ENCODE measurements at places on chromosomes 4 and X. TPM values are rescaled to one million over a fixed set of nuclear protein-coding genes. Genes with fewer than 3 reads are reported as not detected.

C1QTNF7 gene
- not detected for total RNA-seq

DNA sequence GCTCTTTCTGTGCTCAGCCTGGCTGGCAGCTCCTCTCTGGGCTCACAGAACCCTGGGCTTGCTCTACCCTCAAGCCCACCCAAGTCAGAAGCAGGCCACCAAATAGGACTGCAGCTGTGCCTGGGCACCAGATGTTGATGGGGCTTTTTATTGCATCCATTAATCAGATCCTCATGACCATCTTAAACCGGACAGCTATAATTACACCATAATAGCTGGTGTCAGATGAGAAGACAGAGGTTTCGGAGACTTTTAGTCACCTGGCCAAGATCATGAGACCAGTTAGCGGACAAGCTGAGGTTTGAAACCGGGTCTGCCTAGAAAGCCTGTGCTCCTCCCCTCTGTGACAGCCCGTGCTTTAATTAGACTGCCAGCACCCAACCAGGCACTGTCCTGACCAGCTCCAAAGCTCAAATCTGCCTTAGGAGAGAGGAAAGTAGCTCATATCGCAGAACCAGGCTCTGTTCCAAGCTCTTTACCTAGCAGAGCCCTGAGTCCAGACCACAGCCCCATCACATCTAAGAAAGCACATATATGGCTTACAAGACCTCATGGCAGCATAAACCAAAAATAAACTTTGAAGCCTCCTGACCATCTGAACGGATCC lies 88.9 kb downstream of the JAKMIP1 start:
- no peak overlapping the region for H3K27ac ChIP-seq
- H3K27me3 ChIP-seq, result no peaks in the 10 kb centered on the region
- H3K36me3 ChIP-seq, result no peaks in the 10 kb centered on the region
- no peaks in the 10 kb centered on the region for H3K4me1 ChIP-seq

DNA sequence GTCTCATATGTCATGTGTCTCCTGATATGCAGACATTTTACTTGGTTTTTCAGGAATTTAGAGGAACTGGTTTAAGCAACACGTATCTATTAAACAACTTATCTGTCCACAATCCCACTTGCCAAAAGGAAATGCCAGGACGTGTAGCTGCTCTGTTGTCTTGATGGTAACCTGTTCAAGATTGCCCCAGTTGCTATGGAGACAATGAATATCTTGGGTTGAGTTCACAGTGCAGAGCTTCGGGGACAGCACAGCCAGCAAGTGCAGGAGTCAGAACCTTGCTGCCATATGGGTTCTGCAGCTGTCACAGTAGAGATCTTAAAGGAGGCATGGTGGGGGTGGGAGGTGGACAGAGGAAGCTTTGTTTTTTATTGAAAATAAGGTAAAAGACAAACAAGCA lies 28.7 kb upstream of the FAM9B start:
- DNase-seq, result no peak
- no peaks in the 10 kb centered on the region for H3K4me1 ChIP-seq
- no peaks in the 10 kb centered on the region for H3K36me3 ChIP-seq

- no peaks in the 10 kb centered on the region for H3K36me3 ChIP-seq
- H3K27ac ChIP-seq, result no peak overlapping the region
- no peak for DNase-seq
- no peak overlapping the region for H3K4me3 ChIP-seq
- H3K27me3 ChIP-seq, result no peaks in the 10 kb centered on the region
Observed at GRCh38 chr4:113447061-113447460, 314.5 kb downstream of the CAMK2D start.

ABLIM2 gene
- 2.5 TPM for total RNA-seq

DNA sequence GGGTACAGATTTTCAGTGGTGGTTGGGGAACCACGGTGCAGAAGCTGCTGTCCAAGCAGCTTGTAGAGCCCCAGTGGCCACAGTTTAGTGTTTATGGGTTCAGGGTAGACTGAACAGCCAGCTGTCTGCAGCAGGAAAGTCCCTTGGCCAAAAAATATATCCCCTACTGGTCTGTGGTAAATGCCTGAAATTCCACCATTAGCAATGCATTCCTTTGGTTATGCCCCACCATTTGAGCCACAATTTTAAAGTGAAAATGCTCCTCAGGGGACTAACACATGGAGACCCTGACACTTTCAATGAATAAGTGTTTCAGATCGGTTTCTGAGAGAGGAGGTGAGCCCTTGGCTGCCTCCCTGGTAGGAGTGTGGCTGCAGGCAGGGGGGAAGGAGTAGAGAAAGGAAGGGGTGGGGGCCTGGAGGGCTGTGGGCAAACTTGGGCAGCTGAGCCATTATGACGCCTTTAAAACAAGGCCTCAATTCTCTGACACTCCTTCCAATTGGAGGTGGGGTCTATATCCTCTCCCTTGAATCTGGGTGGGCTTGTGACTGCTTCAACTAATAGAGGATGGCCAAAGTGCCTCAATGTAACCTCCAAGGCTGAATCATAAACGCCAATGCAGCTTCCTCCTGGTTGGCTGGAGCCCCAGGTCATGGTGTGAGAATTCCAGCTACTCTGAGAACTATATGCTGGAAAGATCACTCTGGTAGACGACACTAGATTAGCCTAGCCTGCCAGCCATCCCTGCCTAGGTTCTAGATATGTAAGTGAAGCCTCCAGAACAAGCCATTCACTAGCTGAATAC lies 75.8 kb upstream of the ATP6AP2 start:
- H3K27me3 ChIP-seq, result no peaks in the 10 kb centered on the region
- no peaks in the 10 kb centered on the region for H3K4me1 ChIP-seq
- no peak overlapping the region for H3K4me3 ChIP-seq
- H3K27ac ChIP-seq, result no peak overlapping the region
- no peaks in the 10 kb centered on the region for H3K36me3 ChIP-seq
- no peak for DNase-seq

GRCh38 chr4:147289181-147289580 lies 191.7 kb upstream of the EDNRA start:
- H3K27ac ChIP-seq, result no peak overlapping the region
- H3K36me3 ChIP-seq, result no peaks in the 10 kb centered on the region
- no peaks in the 10 kb centered on the region for H3K4me1 ChIP-seq
- no peak overlapping the region for H3K4me3 ChIP-seq
- DNase-seq, result no peak
- H3K27me3 ChIP-seq, result no peaks in the 10 kb centered on the region

- DNase-seq, result no peak
- H3K4me3 ChIP-seq, result peak overlapping the region; percentile 44
- H3K36me3 ChIP-seq, result no peaks in the 10 kb centered on the region
- H3K27ac ChIP-seq, result no peak overlapping the region
- H3K4me1 ChIP-seq, result peaks cover 34% of the 10 kb centered on the region
Observed at GRCh38 chr4:153205757-153206156, 1.5 kb downstream of the TRIM2 start.

Data from CD4-positive, alpha-beta T cell (primary cell).